Gastroesophageal sphincter (tissue), 4 donors: ENCODE measurements at places on chromosomes 6 and 20. TPM values are rescaled to one million over a fixed set of nuclear protein-coding genes. Genes with fewer than 3 reads are reported as not detected.

DNA sequence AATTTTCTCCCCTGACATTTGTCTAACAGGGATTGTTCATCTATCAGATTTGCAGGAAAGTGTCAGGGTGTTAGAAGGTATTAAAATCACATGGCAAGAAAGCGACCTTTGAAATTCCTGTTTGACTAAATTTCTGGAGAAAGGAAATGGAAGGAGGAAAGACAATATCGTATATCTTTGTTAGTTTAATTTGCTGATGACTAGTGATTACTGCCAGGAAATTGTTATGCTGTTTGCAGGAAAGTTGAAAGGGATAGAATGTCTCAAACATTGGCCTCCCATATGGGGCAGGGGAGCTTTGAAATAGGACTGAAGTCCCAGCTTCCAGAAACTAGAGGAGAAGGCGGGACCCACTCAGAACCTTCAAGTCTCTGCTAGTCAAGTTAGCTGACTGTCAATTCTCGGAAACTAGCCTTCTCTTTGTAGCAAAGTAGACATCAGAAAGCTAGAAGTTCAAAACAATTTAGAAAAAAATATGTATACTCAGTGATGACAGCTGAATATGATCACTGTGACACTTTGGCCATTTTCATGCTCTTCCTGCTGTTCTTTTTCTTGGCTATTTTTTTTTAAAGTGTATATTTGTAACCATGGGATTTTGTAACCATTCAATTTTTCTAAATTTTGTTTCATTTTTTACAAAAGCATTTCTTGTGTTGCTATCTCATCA is 53.4 kb upstream of the RALGAPA2 start:
- ATAC-seq, result no peak

DNA sequence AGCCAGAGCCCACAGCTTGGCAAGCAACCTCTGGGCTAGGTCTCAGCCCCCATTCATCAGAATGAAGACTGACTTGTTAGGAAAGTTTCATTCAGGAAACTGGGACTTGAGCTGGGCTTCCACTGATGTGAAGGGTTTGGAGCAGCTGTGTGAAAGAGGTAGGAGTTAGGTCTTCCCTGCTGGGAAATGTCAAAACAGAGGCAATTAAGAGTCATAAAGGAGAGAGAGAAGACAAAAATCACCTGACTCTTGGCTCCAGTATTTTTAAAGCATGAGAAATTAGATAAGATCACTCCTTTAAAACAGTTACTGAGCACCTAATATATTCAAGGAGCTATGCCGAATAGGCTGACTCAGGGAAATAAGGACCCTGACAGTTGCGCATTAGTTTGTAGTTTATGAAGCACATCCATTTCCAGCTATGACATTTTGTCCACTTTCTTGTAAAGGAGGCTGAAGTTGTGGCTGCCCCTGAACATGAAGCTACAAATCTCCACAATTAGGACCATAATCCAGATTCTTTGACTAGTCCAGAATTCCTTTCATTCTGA is 3.9 kb upstream of the TRIM40 start:
- ATAC-seq, result no peak

Gene DEFB113
- not detected for total RNA-seq

GRCh38 chr20:50690650-50691572 is at the start of gene RIPOR3:
RIPOR3 (minus strand) TSS chr20:50691542; CDS start chr20:50691128, 414 bp downstream.
- peak; percentile 13 for ATAC-seq

Gene POU3F2
- not detected for total RNA-seq

Gene PLAGL1
- 18.8 TPM for total RNA-seq

GRCh38 chr6:10763006-10763405 is 15.4 kb downstream of the TMEM14B start:
- no peak for ATAC-seq

DNA sequence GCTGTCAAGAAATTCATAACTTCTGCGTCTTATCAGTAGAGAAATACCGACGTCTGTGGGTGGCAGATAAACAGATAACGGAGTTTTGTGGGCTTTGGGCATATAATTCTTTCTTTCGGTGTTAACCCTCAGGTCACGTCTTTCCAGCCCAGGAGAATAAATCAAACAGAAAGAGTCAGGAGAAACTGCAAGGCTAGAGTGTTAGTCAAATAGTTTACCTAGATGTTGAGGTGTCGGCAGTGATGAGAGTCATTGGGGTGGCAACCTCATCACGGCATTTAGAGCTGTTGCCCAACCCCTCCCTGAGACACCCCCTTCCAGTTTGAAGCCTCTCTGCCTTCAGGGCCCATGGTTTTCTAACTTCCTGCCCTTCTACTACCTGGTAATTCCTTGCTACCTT is 49.5 kb downstream of the ADTRP start:
- no peak for ATAC-seq

Gene METTL24
- 27.7 TPM for total RNA-seq

- no peak for ATAC-seq
Measured at GRCh38 chr6:128305976-128306375, 214.4 kb downstream of the PTPRK start.

Gene SLC17A5
- total RNA-seq, result 18.9 TPM

GRCh38 chr6:33700391-33701050 is 11.0 kb downstream of the UQCC2 start:
- ATAC-seq, result no peak

- ATAC-seq, result peak; percentile 87
Measured at GRCh38 chr20:34824806-34825529, 483 bp downstream of the NCOA6 start.

- ATAC-seq, result no peak
Measured at GRCh38 chr20:42775866-42776265, 413.8 kb downstream of the PTPRT start.

GRCh38 chr20:2688041-2688591 is 4.5 kb upstream of the EBF4 start:
- ATAC-seq, result no peak
